ENCODE measurements at places on chromosomes 4 and X.

GRCh38 chrX:101252634-101253033 lies 33.0 kb downstream of the DRP2 start:
- H3K36me3 ChIP-seq = no peaks in the 10 kb centered on the region
- H3K27me3 ChIP-seq = no peaks in the 10 kb centered on the region
- no peaks in the 10 kb centered on the region for H3K4me1 ChIP-seq
- no peak overlapping the region for H3K27ac ChIP-seq
- DNase-seq = no peak

DNA sequence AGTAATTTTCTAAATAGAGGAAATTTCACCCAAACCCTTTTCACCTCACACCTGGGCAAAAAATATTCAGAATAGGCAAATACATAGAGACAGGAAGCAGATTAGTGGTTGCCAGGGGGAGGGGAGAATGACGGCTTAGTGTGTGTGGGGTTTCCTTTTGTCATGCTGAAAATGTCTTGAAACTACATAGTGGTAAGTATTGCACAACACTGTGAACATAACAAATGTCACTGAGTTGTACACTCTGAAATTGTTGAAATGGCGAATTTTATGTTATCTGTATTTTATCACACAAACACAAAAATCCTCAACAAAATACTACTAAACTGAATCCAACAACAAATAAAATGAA lies 60.7 kb upstream of the PLAC1 start:
- H3K4me1 ChIP-seq = peaks cover 10% of the 10 kb centered on the region
- H3K27me3 ChIP-seq = no peaks in the 10 kb centered on the region
- no peak for DNase-seq
- no peaks in the 10 kb centered on the region for H3K36me3 ChIP-seq

GRCh38 chr4:125832161-125832560 lies 517.4 kb downstream of the FAT4 start:
- H3K4me3 ChIP-seq = no peak overlapping the region
- no peak overlapping the region for H3K27ac ChIP-seq
- no peaks in the 10 kb centered on the region for H3K27me3 ChIP-seq
- H3K4me1 ChIP-seq = no peaks in the 10 kb centered on the region

GRCh38 chr4:114385195-114385985 lies 213.2 kb upstream of the UGT8 start:
- no peaks in the 10 kb centered on the region for H3K36me3 ChIP-seq
- H3K4me1 ChIP-seq = peaks cover 8% of the 10 kb centered on the region
- DNase-seq = no peak
- no peak overlapping the region for H3K4me3 ChIP-seq

- H3K27me3 ChIP-seq = no peaks in the 10 kb centered on the region
- no peaks in the 10 kb centered on the region for H3K36me3 ChIP-seq
- H3K27ac ChIP-seq = no peak overlapping the region
- DNase-seq = no peak
- no peaks in the 10 kb centered on the region for H3K4me1 ChIP-seq
- H3K4me3 ChIP-seq = no peak overlapping the region
These were observed 438.1 kb downstream of the GBA3 start for GRCh38 chr4:23130845-23131244.

GRCh38 chr4:140260227-140260626 lies 106.2 kb upstream of the MAML3 start:
- no peak overlapping the region for H3K4me3 ChIP-seq
- DNase-seq = no peak
- H3K27ac ChIP-seq = peak overlapping the region; percentile 11
- peaks cover 25% of the 10 kb centered on the region for H3K4me1 ChIP-seq

DNA sequence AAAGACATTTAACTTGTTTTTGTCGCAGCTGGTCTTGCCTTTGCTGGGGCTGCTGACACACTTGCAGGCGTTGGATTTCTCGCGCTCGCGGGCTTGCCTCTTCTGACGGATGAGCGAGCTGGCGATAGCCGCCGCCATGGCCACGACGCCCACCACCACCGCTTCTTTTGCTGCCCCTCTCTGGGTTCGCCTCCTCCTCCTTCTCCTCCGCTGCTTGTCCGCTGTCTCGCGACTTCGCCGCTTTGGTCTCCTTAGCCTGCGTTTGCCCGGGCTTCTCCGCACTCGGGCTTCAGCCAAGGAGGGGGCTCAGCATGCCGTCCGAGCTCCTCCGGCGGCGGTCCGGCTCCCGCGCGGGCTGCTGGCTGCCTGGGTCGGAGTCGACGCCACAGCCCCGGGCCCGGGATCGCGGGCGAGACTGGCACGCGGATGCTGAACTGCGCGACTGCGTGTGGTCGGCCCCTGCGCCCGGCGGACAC lies 613 bp downstream of the FGF13 start:
- H3K36me3 ChIP-seq = no peaks in the 10 kb centered on the region
- peak overlapping the region; percentile 72 for H3K27ac ChIP-seq
- peak overlapping the region; percentile 56 for H3K4me3 ChIP-seq

GRCh38 chr4:52646741-52647140 lies 12.4 kb downstream of the USP46 start:
- no peaks in the 10 kb centered on the region for H3K27me3 ChIP-seq
- peaks cover 25% of the 10 kb centered on the region for H3K4me1 ChIP-seq
- H3K4me3 ChIP-seq = no peak overlapping the region
- no peaks in the 10 kb centered on the region for H3K36me3 ChIP-seq

- H3K4me1 ChIP-seq = no peaks in the 10 kb centered on the region
- H3K4me3 ChIP-seq = no peak overlapping the region
- H3K27me3 ChIP-seq = no peaks in the 10 kb centered on the region
- DNase-seq = no peak
- no peak overlapping the region for H3K27ac ChIP-seq
These were observed 211.3 kb upstream of the FAT1 start for GRCh38 chr4:186934841-186935443.

DNA sequence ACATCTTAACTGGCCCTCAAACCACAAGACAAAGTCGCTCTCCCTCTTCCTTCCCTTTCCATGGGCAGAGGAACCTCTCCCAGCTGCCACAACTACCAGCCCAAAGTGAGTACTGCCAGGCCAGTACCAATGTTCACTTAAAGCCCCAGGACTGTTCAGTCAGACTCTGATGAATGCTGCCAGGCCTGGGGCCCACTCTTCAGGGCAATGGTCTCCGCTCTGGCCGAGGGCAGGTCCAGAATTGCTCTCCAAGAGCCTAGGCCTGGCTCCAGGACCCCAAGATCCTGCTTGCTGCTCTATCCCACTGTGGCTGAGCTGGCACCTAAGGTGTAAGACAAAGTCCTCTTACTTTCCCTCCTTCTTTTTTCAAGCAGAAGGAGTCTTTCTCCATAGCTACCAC lies 790.9 kb downstream of the KLHL13 start:
- H3K27me3 ChIP-seq = no peaks in the 10 kb centered on the region
- H3K36me3 ChIP-seq = no peaks in the 10 kb centered on the region
- no peaks in the 10 kb centered on the region for H3K4me1 ChIP-seq
- H3K4me3 ChIP-seq = no peak overlapping the region

GRCh38 chr4:89305028-89305427 lies 2.6 kb downstream of the GPRIN3 start:
- H3K36me3 ChIP-seq = no peaks in the 10 kb centered on the region
- no peak for DNase-seq
- H3K27ac ChIP-seq = no peak overlapping the region
- H3K27me3 ChIP-seq = peaks cover 7% of the 10 kb centered on the region
- no peaks in the 10 kb centered on the region for H3K4me1 ChIP-seq

GRCh38 chr4:150769845-150770244 lies 187.9 kb downstream of the MAB21L2 start:
- no peaks in the 10 kb centered on the region for H3K27me3 ChIP-seq
- H3K4me1 ChIP-seq = no peaks in the 10 kb centered on the region
- H3K27ac ChIP-seq = no peak overlapping the region
- no peak overlapping the region for H3K4me3 ChIP-seq

DNA sequence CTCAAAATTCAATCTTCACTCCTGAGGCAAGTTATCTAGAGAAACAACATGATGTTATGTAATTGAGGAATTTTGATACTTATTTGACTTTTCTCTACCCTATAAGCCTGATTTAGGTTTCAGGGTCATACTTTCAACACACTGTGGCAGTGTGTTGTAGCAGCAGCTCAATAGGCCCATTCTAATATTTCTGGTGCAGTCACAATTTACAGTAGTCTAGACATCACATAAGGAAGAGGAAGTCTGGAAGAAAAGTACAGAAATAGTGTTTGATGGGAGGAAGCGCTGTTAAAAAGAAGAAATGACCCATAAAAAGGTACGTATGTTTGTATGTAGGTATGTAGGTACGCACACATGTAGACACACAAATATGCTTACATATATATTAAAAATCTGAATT lies 194.3 kb downstream of the ARHGAP24 start:
- no peaks in the 10 kb centered on the region for H3K36me3 ChIP-seq
- H3K27ac ChIP-seq = no peak overlapping the region
- peaks cover 6% of the 10 kb centered on the region for H3K4me1 ChIP-seq

GRCh38 chrX:132153166-132153565 lies 25.3 kb upstream of the FRMD7 start:
- no peaks in the 10 kb centered on the region for H3K27me3 ChIP-seq
- H3K4me3 ChIP-seq = no peak overlapping the region
- H3K27ac ChIP-seq = no peak overlapping the region
- H3K36me3 ChIP-seq = no peaks in the 10 kb centered on the region

GRCh38 chrX:13752646-13753045 lies 18.1 kb downstream of the OFD1 start:
- no peak overlapping the region for H3K4me3 ChIP-seq
- no peaks in the 10 kb centered on the region for H3K36me3 ChIP-seq
- no peak overlapping the region for H3K27ac ChIP-seq
- H3K4me1 ChIP-seq = peaks cover 10% of the 10 kb centered on the region
- DNase-seq = no peak

Data from sigmoid colon (tissue), 7 donors.